ENCODE measurements at places on chromosomes 16 and 17.

DNA sequence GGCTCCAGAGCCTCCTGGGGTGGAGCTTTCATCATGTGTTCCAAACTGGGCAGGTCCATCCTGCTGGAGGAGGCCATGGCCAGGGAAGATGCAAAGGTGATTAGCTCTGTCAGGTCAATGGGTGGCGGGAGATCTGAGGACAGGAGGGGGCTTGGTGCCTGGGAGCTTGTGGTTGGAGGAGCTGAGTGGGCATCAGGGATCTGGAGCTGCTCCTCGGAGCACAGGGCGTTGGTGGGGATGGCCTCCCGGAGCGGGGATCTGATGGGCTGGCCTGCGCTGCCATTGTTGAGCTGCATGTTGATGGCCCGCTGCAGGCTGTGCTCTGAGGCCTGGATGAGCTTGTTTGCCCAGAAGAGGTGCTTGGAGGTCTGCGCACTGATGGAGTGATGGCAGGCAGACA is 6.5 kb downstream of the SPATA32 start:
- no peak for DNase-seq

DNA sequence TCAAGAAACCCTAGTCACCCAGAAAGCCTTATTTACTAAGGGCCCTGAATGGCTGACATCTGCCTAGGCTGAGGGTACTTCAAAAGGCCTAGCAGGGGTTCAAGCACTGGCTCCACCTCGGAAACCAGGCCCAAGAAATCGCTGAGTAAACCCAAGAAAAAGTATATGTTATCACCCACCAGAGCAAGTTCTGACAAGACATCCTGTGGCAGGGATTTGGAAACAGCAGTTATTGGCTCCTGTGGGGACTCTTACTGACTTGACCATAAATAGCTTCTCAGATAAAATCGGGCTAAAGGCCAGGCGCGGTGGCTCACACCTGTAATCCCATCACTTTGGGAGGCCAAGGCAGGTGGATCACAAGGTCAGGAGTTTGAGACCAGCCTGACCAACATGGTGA is 12.2 kb downstream of the ATP6V0D1 start:
- DNase-seq: no peak

- no peak for DNase-seq
These were observed 196.0 kb downstream of the CBLN1 start for GRCh38 chr16:49085686-49086085.

DNA sequence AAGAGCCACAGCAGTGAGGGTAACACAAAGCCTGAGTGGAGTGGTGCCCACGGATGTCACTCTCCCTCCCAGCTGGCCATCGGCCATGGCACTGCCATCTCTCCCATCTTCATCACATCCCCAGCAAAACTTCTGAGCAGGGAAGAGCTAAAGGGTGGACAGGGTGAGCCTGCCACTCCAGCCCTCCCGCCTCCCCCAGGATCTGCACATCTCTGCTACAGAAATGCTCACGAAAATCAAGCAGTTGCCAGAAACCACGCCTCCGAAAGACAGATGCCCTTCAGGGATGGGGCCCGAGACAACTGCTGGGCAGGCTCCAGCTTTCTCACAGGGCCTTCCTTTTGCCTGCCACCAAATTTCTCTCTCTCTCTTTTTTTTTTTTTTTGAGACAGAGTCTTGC is 3.6 kb downstream of the GRIN2C start:
- no peak for DNase-seq

GRCh38 chr17:19292377-19292711 is 55.2 kb downstream of the EPN2 start:
- DNase-seq: no peak

DNA sequence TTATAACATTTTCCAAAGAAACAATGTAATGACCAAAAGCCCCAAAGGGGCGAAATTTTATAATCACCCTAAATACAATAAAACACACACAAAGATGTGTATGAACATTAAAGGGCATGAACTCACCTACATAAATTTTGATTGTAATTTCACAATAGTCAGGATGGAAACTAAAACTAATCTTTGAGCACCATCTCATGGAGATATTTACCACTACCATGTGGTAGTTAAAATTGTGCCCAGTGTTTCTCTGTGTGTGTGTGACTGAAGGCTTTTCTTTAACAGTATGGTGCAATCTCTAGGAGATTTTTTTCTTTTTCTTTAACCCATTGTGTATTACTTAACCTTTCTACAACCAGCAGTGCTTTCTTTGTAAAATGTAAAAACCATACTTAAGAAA is 19.7 kb upstream of the MEIOC start:
- no peak for DNase-seq

- no peak for DNase-seq
These were observed 6.8 kb downstream of the MPG start for GRCh38 chr16:84718-85406.

DNA sequence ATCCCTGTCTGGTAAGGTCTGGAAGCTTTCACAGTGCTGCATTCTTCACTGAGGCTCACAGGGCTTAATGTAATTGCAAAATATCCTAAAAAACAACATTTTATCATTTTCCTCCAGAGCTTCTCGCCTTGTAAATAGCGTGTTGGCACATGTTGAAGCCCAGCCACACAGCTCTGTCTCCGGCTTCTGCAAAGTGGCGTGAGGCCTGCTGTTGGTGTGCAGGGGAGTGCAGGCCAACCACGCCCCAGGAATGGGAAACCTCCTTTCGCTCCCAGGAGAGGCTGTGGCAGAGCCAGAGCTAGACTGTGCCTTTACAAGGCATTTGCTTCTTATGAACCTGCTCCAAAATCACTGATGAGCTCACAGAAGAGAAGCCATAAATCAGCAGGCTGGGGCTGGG is 248.2 kb upstream of the MAF start:
- no peak for DNase-seq

DNA sequence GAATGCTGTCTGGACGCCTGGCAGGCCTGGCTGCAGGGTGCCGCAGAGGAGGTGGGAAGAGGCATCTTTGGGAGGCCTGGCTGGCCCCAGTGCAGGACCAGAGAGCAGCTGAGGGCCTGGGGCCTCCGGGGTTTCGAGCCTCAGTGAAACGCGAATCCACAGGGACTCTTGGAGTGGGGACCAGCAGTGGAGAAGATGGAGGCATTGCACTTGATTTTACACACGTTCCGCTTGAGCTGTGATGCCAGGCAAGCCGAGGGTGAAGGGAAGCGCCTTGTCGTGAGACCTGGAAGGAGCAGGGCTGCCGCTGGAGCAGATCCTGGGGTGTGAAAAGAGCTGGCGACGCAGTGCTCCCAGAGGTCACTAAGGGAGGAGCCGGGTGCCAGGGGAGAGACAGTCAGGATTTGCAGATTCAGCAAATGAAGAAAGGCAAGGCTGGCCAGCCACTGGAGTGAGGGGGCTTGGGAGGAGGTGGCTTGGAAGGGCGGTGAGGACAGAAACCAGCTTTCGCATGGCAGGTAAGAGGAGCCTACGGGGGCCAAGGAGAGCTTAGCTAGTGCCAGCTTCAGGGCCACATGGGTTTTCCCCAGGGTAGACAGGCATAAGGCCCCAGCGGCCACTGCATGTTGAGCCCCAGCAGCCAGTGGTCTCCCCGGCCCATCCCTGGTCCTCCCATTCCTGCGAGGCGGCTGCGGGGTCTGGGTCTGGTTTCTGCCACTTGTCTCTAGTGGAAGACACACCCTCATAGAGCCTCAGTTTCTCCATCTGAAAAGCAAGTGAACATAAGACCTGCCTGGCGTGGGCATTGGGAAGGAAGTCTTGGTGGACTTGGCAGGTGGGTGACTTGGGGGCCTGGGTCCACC is 175.2 kb upstream of the CHMP6 start:
- no peak for DNase-seq

- no peak for DNase-seq
These were observed 7.4 kb upstream of the PYDC1 start for GRCh38 chr16:31224092-31224955.

- no peak for DNase-seq
These were observed 376.5 kb downstream of the CDH11 start for GRCh38 chr16:64745258-64745930.

DNA sequence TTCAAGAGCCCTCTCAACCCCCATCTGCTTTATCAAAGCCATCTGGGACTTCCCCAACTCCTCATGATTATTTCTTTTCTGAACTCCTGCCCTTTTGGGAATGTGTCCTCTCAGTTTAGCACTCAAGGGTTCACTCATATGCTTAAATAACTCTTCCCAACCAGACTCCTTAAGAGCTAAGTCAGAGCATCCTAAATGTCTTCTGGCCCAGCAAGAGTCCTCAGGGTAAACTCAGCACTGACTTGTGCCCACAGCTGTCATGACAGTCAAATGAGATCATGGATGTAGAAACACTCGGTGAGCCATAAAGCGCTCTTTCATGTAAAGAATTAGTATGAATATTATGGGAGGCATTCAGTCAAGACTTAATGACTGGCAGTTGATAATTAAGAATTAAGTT is 85.9 kb downstream of the TEX14 start:
- no peak for DNase-seq

GRCh38 chr16:22705799-22706198 is 108.2 kb upstream of the HS3ST2 start:
- no peak for DNase-seq

DNA sequence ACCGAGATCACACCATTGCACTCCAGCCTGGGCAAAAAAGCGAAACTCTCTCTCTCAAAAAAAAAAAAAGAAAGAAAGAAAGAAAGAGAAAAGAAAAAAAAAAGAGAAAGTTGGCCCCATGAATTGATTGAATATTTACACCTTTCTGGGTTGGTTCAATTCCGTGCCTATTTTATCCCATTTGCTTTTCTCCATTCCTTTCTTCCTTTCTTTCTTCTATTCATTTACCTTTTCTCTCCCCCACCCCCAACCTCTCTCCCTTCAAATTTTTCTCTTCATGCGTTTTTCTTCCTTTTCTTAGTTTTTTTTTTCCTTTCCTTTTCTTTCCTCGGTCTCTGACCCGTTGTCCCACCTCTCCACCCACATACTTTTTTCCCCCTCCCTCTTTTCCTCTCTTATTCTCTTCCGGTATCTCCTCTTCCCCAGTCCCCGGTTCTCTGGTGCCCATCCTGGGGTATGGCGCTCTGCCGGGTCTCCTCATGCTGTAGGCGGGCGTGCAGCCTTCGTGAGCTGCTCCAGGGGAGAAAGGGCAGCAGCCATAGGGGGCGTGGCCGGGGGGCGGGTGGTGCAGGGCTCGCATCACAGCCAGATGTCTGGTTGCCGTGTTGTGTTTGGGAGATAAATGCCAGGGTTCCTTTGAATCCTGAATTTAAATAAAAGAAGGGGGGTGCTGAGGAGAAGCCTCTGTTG is 5.3 kb upstream of the COL1A1 start:
- no peak for DNase-seq

GRCh38 chr16:26118575-26118974 is 426.8 kb downstream of the HS3ST4 start:
- no peak for DNase-seq

DNA sequence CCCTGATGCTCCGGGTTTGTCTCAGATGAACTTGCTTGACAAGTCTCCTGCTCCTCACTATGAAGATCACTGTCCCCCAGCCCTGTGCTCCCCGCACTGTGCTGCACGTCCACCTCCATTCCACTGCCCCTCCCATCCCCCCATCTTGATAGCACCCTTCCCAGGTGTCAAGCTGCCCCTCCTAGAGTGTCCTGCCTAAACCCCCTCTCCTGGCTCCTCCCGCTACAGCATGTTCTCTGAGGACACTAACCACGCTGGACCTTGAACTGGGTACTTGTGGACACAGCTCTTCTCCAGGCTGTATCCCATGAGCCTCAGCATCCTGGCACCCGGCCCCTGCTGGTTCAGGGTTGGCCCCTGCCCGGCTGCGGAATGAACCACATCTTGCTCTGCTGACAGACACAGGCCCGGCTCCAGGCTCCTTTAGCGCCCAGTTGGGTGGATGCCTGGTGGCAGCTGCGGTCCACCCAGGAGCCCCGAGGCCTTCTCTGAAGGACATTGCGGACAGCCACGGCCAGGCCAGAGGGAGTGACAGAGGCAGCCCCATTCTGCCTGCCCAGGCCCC is 18.5 kb downstream of the DEXI start:
- no peak for DNase-seq

DNA sequence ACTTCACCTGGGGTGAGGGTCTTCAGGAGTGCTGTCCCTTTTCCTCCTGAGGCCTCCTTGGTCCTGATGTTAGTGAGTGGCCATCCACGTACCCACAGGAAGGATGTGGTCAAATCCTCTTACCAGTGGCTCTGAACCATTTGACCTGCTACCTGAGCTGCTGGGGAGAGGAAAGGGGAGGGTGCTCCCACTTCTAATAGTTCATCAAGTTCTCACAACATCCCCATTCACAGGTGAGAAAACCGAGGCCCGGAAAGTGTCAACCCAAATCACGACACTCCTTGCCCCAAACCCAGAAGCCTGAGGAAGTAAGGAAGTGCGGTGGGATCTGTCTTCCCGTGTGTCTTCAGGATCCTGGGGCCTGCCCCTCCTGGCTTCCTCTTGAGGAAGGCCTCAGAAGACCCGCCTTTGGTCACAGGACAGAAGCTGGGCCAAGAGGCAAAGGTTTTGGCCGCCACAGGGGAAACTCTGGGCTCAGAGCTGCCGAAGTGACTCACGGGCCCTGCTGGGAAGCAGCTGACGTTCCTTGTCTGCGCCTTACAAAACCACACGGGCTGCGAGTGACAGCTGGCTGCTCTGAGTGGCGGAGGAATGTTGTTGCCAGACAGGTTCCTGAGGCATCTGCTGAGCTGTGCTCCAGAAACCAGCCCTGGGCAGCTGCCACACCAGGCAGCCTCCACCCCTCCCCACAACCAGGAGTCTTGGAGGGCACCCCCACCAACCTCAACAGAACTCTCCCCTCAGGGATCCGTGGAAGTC is 13.9 kb upstream of the KIFC3 start:
- no peak for DNase-seq

GRCh38 chr16:75770051-75770450 is 43.8 kb upstream of the CPHXL start:
- no peak for DNase-seq

DNA sequence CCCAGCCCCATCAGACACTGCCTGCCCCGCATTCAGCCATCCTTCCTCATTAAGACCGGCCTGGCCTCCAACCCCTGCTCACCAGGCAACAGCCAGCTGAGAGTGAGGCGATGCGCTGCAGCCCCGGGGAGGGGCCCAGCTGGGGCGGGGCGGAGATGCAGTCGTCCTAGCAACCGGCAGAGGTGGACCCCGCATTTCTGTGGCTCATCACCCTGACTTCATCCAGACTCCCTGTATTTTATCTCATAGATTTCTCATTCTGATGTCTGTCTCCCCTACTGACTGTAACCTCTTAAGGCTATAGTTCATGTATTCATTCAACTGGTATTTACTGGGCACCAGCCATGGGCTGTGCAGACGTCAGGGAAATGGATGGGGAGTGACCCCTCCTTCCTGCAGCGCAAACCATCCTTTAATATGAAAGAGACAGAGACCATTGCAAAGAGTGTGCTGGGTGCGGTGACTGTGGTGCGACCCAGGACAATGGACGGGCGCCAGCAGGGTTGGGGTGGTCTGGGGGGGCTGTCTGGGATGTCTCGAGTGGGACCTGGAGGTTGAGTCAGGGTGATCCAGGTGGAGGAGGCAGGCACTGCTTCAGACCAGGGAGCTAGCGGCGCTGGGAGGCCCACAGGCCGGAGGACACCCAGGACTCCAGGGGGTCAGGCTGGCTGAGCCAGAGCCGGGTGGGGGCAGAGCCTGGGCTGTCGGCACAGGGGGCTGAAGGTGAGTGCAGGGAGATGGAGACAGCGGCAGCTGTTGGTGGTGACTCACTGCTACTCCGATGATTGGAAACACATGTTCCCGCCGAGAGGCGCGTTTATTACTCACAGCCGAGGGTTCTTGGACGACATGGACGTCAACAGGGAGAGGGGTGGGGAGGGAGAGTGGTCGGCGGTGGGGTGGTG is 10.5 kb upstream of the TIMP2 start:
- no peak for DNase-seq
